Myocyte (in vitro differentiated cells): ENCODE measurements at places on chromosomes 12 and 14.
A peak's percentile ranks its signal among the peaks of the same experiment; 100 is the strongest.

- no peak for DNase-seq
These were observed 1506.9 kb upstream of the TMEM132C start for GRCh38 chr12:126760092-126760491.

DNA sequence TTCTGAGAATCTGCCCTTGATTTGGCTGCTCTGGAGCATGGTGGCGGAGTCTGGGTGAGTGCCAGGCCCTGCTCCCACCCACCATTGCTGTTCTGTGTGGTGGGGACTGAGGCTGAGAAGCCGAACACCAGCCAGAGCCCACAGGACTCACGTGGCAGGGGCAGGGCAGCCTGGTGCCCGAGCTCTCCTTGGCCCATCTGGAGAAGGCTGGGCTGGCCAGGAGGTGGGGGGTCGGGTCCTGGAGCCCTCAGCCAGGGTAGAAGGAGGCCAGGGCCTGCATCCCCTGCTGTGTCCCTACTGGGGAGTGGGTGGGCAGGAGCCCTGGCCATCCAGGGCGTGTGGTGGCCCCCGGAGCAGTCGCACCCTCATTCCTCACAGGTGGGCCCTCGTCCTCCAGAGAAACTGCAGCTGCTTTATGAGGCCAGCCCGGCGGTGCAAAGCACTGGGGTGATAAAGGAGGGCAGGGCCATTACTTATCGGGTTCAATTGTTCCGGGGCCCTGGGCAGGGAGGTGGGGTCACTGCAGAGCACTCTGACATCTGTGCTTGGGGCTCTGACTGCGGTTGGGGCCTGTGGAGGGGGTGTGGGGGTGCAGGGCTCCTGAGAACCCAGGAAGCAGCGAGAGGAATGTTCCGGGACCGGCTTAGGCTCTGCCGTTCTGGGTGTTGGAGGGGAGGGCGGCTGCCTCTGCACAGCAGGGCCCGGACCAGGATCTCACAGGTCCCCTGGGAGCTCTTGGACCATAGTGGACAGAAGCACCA lies 217.5 kb upstream of the C14orf180 start:
- no peak for DNase-seq

GRCh38 chr14:53539489-53540126 lies 386.5 kb upstream of the DDHD1 start:
- DNase-seq, result peak; percentile 89

- DNase-seq, result no peak
These were observed 10.9 kb downstream of the SYNDIG1L start for GRCh38 chr14:74415115-74415437.

DNA sequence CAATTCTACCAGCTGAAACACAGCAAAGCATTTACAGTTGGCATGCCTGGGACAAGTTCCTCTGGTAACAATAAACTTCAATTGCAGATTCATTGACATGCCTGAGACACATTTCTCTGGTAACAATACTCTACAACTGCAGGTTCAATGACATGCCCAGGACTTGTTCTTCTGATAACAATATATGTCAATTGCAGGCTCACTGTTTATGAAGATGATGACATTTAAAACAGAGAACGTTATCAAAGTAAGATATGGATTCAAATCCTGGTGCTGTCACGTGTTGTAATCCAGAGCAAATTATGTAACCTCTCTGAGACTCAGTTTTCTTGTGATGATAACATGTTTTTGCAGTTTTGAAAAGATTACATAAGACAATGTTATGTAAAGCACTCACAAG lies 20.5 kb downstream of the KITLG start:
- no peak for DNase-seq

- no peak for DNase-seq
These were observed 77.5 kb upstream of the CD163 start for GRCh38 chr12:7581046-7581445.

GRCh38 chr14:101054671-101055070 lies 151.1 kb upstream of the RTL1 start:
- no peak for DNase-seq

GRCh38 chr14:102469261-102469660 lies 40.3 kb downstream of the ANKRD9 start:
- DNase-seq, result no peak

DNA sequence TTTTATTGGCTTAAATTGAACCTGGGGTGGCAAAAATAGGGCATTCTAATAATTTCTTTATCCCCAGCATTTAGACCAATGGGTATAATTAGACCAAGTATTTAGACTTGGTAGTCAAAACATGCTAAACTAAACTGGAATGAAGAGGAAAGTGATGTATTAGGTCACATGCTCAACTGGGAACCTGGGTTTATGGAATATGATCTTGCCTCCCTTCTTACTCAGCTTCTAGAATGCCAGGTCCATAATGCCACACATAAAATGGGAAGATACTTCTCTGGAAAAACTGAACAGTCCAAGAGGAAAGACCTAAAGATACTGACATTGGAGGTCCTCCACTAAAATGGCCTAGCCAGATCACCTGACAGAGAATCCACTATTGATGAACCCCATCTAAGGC lies 6.2 kb upstream of the BIN2 start:
- no peak for DNase-seq

GRCh38 chr12:89279499-89279898 lies 72.8 kb downstream of the DUSP6 start:
- no peak for DNase-seq

DNA sequence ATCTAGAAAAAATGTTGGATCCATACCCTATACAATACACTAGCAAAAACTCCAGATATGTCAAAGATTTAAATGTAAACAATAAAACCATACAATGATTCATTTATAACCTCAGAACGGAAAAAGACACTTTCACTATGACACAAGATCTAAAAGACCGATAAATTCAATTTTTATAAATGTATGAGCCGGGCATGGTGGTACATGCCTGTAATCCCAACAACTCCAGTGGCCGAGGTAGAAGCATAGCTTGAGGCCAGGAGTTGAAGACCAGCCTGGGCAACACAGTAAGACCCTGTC lies 2.5 kb upstream of the SOS2 start:
- DNase-seq, result no peak

DNA sequence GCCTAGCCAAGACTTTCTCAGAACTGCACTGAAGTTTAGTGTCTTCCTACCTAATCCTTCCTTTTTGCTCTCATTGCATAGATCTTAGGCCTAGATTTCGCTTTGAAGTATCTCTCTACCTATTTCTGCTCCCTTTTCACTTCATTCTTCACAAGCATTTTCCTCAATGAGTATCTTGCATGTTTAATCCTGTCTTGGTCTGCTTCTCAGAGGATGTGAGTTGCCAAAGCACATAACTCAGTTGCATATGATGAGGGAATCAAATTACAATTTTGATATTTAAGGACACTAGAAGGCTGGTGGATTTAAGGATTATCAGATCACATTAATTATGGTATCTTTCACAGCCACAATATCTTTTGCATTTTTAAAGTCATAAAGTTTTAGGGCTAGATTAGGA lies 195.5 kb upstream of the DAAM1 start:
- DNase-seq, result no peak

DNA sequence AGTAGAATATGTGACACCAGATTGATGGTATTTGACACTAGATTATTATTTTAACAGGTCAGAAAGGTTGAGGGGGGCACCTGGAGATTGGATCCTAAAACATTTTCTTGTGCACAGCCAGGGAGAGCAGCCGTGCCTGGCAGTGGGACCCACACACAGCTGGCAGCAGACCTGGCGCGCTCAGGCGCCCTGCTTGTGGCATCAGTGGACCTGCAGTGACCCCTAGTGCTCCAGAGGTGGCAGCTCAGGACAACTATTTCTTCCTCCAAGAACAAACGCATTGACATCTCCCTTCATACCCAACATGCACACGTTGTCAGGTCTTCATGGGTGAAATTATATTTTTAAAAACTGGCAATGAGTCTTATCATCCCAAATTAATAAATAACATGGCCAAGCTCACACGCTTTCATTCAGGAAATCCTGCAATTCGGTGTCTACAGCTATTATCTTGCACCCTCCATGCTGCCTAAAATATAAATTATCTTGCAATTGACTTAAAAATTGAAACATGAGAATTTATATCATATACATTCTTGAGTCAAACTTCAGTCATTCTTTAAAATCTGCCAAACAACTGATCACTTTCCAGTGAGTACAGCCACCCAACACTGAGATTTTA lies 7.7 kb upstream of the TMEM132D start:
- no peak for DNase-seq

DNA sequence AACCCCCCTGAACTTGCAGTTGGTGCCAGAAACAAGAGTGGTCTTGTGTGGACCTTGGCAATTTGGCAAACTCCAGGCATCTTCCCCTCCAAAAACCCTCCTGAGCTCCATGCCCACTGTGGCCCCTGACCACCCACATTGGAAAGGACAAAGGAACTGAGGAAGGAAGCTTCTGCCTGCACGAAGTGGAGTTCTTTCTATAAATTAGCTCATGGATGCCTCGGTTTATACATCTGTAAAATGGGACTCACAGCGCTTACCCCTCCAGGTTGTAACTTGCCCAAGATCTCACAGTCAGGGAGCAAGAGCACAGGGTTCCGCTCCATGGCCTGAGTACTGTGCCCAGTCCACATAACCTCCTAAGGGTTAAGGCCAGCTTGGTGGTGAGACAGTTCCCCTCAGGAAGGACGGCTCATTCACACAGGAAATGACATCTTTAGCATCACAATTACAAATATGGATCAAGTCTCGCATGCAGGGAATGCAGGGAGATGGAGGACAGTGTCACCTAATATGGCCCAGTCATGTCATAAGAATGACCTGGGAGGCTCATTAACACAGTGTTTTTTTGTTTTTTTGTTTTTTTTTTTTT lies 66.6 kb downstream of the CLMN start:
- DNase-seq, result no peak

- DNase-seq, result no peak
These were observed 145.0 kb downstream of the AACS start for GRCh38 chr12:125210104-125210755.

DNA sequence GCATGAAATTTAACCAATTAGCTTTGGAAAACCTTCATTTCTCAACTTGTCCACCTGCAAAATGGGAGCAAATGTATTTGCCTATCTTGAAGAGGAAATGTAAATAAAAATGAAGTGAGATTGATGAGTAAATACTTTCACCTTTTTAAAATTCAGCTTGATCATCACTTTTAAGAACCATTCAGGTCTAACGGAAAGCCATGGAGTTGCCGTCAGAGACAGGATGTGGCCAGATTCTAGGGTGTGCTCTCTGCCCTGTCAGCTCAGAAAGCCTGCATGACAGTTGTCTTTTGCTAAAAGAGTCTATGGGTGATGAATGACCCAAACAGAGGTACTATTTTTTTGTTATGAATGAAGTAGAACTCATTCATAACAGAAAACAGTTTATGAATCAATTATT lies 104.3 kb upstream of the SLC35F4 start:
- DNase-seq, result no peak

DNA sequence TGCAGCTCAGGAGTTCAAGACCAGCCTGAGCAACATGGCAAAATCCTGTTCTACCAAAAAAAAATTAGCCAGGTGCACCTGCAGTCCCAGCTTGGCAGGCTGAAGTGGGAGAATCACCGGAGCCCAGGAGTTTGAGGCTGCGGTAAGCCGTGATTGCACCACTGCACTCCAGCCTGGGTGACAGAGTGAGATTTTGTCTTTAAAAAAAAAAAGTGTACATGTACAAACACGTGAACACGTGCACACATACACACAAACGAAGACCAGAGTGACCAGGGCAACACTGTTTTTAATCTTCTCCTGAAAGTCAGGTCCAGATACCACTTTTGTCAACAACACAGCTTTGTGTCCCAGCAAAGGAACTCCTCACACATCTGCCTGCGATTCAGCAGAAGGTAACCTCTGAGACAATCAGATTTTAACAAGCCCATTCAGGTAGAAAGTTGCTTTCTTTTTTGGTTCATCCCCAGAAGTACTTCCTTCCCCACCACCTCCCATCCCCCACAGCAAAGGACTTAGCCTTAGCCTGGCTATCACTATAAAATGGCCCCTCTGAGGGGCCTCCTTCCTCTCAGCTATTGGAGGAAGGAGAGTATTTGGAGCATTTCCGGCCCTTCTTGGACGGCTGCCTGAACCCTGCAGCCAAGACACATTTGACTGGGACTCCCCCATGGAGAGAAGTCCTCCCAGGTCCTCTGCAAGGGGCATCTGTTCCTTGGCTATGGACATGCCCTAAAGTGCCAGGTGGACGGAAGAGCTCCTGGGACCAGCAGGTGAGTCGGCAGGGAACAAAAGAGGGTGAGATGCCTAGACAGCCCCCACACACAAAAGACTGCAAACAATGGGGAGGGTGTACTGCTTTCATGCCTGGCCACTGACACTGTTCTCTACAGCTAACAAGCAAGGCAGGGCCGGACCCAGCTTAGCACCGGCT lies 9.8 kb downstream of the CTDSP2 start:
- DNase-seq, result peak; percentile 49

DNA sequence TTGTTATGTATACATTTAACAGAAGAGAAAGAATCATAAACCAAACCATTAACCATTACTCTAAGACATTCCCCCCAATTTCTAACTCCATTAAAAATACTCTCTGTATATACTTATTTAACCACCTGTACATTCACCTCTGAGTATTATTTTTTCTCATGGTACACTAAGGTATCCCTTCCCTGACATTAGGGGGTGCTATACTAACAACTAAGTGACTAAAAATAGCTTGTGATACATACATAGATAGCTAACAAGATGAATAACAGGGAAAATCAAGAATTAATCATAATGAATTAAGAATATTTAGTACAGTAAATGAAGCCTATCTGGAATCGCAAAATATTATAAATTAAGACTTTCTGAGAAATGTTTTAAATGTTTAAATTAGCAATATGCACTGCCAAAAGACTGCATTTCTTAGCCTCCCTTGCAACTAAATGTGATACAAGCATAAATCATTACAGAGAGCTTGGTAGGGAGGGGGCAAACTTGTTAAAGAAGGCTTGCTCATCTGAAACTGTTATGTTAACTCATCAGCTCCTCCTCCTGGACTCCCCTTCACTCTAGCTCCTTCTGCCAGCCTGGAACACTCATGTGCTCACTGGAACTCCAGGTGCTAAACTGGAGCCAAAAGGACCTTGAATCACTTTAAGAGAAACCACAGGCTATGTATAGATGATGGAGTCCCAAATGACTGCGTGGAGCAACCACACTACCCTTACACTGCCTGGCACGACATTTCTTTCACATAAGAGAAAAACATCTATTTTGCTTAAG lies 14.9 kb downstream of the C2CD5 start:
- DNase-seq, result peak; percentile 9

DNA sequence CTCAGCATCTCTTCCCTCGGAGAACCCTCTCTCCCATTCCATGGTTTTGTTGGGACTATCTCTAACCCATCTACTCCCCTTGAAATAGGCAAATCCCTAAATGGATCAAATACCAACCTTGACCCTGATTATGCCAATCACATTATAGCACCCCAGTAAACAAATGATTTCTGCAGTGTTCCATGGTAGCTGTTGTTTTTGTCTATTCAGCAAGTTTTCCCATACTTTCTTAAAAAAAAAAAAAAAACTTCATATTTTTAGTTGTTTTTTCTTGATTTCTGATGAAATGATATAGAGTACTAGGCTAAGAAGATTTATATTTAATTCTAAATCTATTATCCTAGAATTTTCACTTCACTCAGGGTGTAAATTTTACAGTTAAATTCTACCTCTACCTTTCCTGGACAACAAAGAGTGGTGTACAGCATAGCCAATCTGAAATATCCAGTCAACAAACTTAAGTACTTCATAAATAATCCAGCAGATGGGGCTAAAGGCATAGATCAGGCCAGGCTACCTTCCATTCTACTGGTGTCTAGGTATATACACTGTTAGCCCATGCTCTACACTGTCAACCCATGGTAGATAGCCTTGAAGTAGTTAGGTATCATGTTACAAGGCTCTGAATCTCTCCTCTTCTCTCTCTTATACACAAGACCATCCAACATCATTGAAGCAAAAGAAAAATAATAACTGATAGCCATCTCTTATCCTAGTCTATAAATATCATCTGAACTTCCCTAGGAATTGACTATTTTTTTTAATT lies 82.2 kb downstream of the PLEKHG7 start:
- peak; percentile 65 for DNase-seq
